ENCODE measurements at places on chromosomes 1 and 21.

DNA sequence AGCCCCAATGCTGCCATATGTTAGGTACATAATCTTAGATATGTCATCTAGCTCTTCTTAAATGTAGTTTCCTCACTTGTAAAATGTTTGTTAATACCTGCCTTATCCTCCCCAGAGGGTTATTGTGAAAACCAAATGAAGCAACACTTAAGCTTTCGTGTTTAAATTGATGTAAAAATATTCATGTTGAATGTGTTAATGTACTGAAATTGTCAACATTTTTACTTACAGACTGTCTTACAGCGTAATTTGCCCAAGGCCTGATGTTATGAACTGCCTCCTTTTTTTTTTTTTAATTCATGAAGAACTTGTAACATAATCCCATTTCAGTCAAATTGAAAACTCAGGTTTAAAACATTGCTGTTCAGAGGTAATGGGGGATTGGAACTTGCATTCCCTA lies 25.6 kb upstream of the ENAH start:
- H3K36me3 ChIP-seq = no peaks in the 10 kb centered on the region
- no peak overlapping the region for H3K27ac ChIP-seq
- H3K4me1 ChIP-seq = no peaks in the 10 kb centered on the region
- no peak overlapping the region for H3K4me3 ChIP-seq
- DNase-seq = no peak
- peaks cover 39% of the 10 kb centered on the region for H3K27me3 ChIP-seq

DNA sequence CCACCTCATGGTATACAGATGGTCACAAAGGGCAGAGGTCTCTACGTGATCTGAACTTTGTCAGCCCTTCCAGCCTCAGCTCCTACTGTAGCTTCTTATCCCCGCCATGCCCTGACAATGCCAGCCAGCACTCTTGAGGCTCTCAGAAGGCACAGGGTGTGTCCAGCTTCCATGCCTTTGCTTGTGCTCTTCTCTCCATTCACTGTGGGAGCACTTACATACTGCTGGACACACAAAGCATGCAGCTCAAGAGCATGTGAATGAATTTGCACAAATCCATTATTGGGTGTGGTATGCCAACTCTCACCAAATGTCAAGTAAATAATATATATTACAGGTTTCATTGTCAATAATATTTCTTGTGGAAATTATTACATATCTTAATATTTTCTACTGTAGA lies 36.4 kb upstream of the MAP10 start:
- H3K27me3 ChIP-seq = peaks cover 4% of the 10 kb centered on the region
- H3K36me3 ChIP-seq = no peaks in the 10 kb centered on the region
- H3K27ac ChIP-seq = no peak overlapping the region
- peaks cover 2% of the 10 kb centered on the region for H3K4me1 ChIP-seq
- no peak for DNase-seq

- H3K27me3 ChIP-seq = no peaks in the 10 kb centered on the region
- no peaks in the 10 kb centered on the region for H3K36me3 ChIP-seq
- peaks cover 11% of the 10 kb centered on the region for H3K4me1 ChIP-seq
- no peak overlapping the region for H3K4me3 ChIP-seq
- no peak overlapping the region for H3K27ac ChIP-seq
- no peak for DNase-seq
Observed at GRCh38 chr1:23140940-23141596, 27.6 kb downstream of the LUZP1 start.

GRCh38 chr1:9167638-9168037 lies 38.7 kb upstream of the GPR157 start:
- H3K27me3 ChIP-seq = no peaks in the 10 kb centered on the region
- no peak for DNase-seq
- peaks cover under 1% of the 10 kb centered on the region for H3K36me3 ChIP-seq
- H3K4me1 ChIP-seq = peaks cover 18% of the 10 kb centered on the region
- H3K4me3 ChIP-seq = no peak overlapping the region

- DNase-seq = no peak
- no peak overlapping the region for H3K4me3 ChIP-seq
- H3K27me3 ChIP-seq = no peaks in the 10 kb centered on the region
- no peaks in the 10 kb centered on the region for H3K4me1 ChIP-seq
- no peaks in the 10 kb centered on the region for H3K36me3 ChIP-seq
Observed at GRCh38 chr1:7447093-7447492, 324.0 kb upstream of the VAMP3 start.

- H3K4me3 ChIP-seq = no peak overlapping the region
- H3K27me3 ChIP-seq = peaks cover 26% of the 10 kb centered on the region
- no peak overlapping the region for H3K27ac ChIP-seq
- no peaks in the 10 kb centered on the region for H3K36me3 ChIP-seq
Observed at GRCh38 chr1:53359225-53359933, 31.5 kb upstream of the LRP8 start.

DNA sequence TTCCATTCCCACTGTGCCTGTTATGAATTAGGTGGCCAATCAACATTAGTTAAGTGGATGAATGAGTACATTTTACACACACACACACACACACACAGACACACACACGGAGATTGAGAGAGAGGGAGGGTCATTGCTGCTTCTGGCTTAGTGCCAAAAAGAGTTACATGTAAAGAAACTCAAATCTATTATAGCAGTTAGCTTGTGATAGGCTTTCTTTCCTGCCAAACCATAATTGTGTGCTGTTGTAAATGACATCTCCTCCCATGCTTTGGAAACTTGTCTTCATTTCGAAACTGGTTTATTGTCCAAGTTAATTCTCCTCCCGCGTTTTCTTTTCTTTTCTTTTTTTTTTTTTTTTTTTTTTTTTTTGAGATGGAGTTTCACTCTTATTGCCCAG lies 1.4 kb upstream of the MT1HL1 start:
- H3K4me3 ChIP-seq = no peak overlapping the region
- no peaks in the 10 kb centered on the region for H3K27me3 ChIP-seq
- H3K27ac ChIP-seq = no peak overlapping the region
- DNase-seq = no peak
- H3K4me1 ChIP-seq = no peaks in the 10 kb centered on the region
